ENCODE measurements at places on chromosomes 1 and 21.

DNA sequence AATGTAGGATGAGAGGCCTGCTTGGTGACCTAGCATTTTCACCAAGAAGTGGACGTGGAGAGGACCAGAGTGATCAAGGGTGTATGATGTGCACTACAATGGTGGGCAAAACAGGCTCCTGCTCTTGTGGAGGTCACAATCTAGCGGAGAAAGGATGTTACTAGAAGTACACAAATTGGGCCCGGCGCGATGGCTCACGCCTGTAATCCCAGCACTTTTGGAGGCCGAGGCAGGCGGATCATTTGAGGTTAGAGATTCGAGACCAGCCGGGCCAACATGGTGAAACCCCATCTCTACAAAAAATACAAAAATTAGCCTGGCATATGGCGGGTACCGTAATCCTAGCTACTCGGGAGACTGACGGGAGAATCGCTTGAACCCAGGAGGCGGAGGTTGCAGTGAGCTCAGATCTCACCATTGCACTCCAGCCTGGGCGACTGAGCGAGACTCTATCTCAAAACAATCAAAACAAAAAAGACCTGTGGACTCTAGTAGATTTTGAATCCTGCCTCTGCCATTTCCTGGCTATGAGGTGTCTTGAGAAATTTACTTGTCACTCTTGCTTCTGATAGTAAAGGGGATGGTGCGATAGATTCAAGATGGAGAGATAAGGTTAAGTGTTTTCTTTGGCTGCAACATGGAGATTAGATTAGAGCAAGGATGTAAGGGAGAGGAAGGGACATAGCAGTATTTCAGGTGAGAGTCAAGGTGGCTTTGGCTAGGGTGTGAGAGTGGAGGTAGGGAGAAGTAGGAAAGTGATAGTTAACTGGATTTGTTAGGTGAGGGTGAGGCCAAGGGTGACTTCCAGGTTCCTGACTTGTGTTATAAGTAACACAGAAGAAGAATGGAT, 7.1 kb downstream of the KLF18 start:
- DNase-seq = no peak

- DNase-seq = no peak
Observed at GRCh38 chr21:41037936-41038335, 130.0 kb upstream of the BACE2 start.

- DNase-seq = peak; percentile 57
Observed at GRCh38 chr1:121516234-121516967, 331.6 kb downstream of the SRGAP2C start.

- DNase-seq = no peak
Observed at GRCh38 chr21:29748391-29749167, 191.2 kb downstream of the GRIK1 start.

GRCh38 chr1:204431310-204432184, 19.9 kb upstream of the PPP1R15B start:
- peak; percentile 73 for DNase-seq

DNA sequence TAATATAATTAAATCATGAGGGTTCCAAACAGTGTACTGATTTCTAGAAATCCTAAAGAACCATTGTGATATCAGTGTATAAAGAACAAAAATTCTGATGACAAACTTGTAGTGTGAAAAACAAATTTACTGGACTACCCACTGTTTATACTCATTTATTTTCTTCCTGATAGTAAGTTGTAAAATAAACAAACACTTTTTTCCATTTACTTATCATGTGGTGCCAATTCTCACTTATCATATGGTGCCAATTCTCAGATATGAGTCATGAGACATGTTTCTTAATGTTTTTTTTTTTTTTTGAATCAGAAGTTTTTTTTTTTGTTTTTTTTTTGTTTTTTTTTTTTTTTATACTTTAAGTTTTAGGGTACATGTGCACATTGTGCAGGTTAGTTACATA, 137.7 kb downstream of the LEPR start:
- DNase-seq = no peak

- DNase-seq = no peak
Observed at GRCh38 chr1:173914366-173914871, 2.7 kb downstream of the SERPINC1 start.

DNA sequence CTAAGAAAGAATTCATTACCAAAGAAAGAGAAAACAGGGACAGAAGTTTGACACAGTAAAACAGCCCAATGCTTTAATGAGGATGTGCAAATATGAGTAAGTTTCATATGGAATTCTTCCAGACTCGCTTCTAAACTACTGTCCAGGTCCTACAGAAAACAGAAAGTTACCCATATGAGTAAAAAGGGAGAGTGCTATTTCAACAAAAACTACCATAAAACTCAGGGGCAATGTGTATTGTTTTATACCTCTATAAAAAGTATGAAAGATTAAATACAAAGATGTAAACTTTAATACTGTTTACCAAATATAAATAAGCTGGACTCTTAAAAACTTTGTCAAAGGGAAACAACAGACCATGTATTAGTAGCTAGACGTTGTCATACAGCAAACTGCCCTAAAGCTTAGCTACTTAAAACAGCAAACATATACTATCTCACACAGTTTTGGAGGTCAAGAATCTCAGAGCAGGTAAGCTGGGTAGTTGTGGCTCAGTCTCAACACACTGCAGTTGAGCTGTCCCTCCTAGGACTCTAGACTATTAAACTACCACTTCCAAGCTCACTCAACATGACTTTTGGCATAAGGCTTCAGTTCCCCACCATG, 174.9 kb downstream of the COP1 start:
- no peak for DNase-seq

GRCh38 chr21:32921632-32922230, 104.0 kb upstream of the OLIG2 start:
- DNase-seq = peak; percentile 18

DNA sequence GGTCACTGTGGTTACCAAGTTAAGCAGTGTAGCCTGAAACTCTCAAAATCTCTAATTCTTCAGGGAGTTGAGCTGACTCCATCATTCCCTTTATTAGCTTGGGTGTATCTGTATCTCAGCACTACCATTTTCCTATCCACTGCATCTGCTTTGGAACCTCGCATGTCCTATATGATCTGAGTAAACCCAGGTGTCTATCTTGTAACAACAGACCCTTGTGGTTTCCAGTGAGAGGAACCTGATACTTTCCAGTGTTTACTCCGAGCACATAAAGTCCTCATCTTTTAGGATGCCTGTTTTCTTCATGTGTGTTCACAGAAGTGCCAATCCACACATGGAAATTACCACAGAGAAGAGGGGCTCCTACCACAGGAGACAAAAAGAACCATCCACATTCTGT, 650.4 kb downstream of the LMO4 start:
- DNase-seq = no peak

DNA sequence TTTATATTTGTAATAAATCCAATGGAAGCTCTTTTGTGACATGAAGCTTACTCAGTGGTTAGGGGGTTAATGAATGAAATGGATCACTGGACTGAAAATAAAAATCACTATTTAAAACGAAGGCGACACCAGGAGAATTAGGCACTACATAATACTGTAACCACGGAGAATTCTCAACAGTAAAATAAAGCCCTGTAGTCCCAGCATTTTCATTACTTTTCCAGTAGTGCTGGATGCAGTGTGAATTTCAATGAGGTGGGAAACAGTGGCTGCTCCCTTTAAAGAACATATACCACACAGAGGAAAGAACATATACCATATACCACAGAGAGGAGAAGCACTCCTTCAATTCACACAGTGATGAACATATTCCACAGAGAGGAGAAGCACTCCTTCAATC, 275.0 kb downstream of the SMYD3 start:
- no peak for DNase-seq

Measured in CD4-positive, alpha-beta T cell treated with Interleukin-6 at 100 ng/mL for 8 hours (primary cell).